ENCODE measurements at places on chromosomes 3 and 15.

GRCh38 chr15:98938105-98938417, 69.5 kb downstream of the PGPEP1L start:
- DNase-seq, result no peak

GRCh38 chr3:156630773-156631093, 43.7 kb upstream of the TIPARP start:
- no peak for DNase-seq

- DNase-seq, result no peak
These were observed 135.8 kb downstream of the TCF12 start for GRCh38 chr15:57054204-57054750.

GRCh38 chr15:101078669-101079323, 159.6 kb downstream of the LRRK1 start:
- DNase-seq, result no peak

GRCh38 chr3:179324270-179324754, 1.5 kb downstream of the ZNF639 start:
- no peak for DNase-seq

DNA sequence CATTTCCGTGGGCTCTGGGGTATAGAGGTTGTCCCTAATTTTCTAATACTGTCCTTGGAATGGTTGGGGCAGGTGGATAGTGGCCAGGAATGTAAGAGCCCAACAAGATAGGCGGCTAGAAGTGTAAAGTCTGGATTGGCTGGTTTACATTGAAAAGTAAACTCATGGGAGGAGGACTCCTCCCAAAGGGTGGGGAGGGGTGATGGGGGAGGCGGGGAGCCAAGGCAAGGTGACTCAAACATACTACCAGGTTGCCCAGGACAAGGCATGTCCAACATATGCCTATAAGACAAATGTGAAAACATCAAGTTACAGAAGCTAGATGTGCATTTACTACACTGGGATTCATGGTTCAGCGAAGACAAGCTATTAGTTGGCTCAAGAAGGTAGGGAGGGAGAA, 14.3 kb upstream of the SAMMSON start:
- no peak for DNase-seq

DNA sequence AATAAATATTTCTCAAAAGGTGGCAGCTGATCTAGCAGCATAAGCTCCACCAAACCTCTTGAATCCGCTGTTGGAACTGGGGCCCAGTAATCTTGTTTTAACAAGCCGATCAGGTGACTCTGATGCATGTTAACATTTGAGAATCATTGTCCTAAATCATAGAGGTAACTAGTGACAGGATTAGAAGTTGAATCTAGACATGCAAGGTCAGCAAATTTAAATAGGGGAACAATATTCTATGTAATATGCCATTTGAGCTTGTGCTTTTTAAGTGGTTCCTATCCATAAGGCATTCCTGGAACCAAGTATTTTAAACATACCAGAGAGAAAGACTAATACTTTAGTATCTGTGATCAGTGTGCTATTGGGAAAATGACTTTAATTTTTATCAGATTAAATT, 412.8 kb downstream of the PYDC2 start:
- no peak for DNase-seq

DNA sequence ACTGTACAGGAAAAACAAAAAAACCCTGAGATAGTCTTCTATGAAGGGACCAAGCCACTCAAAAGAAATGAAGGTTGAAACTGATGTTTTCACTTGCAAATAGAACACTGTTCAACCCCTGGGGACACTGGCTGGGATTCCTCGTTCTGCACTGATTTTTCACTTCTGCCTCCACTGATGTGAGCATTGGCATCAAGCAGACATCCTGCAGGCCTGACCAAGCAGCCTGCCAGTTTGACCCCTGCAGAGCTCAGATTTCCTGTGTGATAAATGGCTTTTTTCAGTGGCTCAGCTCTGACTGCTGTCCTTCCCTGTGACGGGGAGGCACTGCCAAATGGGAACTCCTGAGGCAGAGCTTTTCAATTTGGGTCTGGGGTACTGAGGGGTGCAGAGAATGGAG, 50.0 kb downstream of the RASGRP1 start:
- no peak for DNase-seq

- no peak for DNase-seq
These were observed 2.4 kb downstream of the GPR15 start for GRCh38 chr3:98534168-98534567.

DNA sequence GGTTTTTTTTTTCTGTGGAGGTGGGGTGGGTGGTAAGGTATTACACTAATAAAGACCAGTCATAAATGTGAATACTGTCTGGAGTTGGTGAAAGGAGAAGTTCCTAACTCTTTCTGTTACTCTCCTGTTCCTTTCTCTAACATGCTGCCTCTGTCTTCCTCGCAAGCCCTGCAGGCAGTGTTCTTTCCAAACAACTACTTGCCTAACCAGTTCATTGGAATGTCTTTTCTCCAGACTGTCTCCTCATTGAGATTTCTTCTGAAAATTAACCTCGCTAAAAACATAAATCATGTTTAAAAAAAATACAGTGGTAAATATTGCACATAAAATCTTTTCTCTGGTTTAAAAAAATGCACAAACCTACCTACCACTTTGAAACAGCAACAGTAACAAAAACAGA, 135.2 kb downstream of the TP63 start:
- no peak for DNase-seq

GRCh38 chr3:97885931-97886824, 64.4 kb downstream of the CRYBG3 start:
- no peak for DNase-seq

Data from suppressor macrophage treated with lipopolysaccharide for 1 hour (primary cell).